ENCODE measurements at places on chromosomes 12 and 14.

DNA sequence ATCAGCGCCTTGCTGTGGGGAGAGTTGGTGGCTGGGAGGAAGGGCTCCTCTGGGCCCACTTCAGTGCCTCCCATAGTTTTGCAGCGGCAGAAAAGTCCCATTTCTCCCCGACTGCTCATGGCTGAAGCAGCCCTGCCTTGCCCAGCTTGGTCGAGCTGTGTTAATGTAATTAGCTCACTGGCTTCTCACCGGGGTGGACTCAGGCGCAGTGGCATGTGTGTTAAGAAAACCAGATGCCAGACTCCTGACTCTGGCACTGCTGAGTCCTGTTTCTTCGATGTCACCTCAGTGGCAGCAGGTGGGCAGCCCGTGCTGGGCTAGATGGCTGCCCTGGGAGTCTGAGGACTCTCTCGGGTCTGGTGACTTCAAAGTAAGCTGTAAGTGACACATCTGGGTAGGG lies 47.4 kb downstream of the CHST11 start:
- DNase-seq: no peak

- DNase-seq: no peak
These were observed 69.8 kb upstream of the ESRRB start for GRCh38 chr14:76306131-76306530.

- no peak for DNase-seq
These were observed 135.0 kb upstream of the AMIGO2 start for GRCh38 chr12:47214771-47215170.

- DNase-seq: peak; percentile 70
These were observed 2.4 kb downstream of the SINHCAF start for GRCh38 chr12:31323391-31324115.

GRCh38 chr14:100376751-100377171 lies 53.6 kb downstream of the SLC25A47 start:
- peak; percentile 83 for DNase-seq

GRCh38 chr14:77088645-77089044 lies 9.4 kb upstream of the CIPC start:
- no peak for DNase-seq

DNA sequence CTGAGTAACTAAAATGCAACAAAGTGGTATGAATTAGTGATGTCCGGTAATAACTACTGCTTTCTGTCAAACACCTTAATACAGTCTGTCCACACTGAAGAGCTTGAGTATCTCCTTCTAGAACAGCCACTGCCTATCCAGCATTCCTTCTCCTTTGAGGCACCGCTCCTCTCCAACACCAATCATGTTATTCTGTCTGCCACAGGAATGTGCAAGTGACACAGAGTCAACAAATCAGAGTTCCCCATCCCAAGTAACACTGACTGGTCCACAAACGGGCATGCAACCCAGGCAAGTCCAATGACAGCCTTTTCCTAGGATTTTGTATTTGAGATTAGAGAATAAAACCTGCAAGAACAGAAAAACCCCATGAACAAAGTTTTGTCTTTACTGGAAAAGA lies 3.8 kb downstream of the GXYLT1 start:
- peak; percentile 57 for DNase-seq

GRCh38 chr14:79638672-79639266 lies 572.5 kb downstream of the DIO2 start:
- no peak for DNase-seq

DNA sequence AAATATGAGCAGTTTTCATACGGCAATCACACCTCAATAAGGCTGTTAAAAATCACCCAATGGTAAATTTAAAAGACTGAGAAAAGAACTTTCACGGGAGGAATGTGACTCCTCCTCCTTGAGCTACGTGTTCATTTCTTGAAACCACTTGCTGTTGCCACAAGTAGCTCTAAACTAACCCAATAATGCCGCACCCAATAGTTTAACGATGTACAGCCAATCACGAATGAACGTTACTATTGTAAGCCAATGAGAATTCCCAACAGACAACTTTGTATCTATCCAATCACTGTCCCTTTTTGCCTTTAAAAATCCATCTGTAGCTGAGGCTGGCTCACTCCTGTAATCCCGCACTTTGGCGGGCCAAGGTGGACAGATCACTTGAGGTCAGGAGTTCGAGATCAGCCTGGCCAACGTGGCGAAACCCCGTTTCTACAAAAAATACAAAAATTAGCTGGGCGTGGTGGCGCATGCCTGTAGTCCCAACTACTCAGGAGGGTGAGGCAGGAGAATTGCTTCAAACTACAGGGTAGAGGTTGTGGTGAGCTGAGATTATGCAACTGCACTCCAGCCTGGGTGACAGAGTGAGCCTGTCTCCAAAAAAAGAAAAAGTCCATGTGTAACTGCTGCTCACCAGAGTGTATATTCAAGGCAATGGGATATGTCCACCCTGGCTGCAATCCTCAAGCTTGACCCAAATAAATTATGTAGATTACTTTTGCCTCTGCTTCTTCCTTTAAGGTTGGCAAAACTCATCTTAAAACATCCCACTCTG lies 24.4 kb upstream of the BTBD6 start:
- DNase-seq: no peak

DNA sequence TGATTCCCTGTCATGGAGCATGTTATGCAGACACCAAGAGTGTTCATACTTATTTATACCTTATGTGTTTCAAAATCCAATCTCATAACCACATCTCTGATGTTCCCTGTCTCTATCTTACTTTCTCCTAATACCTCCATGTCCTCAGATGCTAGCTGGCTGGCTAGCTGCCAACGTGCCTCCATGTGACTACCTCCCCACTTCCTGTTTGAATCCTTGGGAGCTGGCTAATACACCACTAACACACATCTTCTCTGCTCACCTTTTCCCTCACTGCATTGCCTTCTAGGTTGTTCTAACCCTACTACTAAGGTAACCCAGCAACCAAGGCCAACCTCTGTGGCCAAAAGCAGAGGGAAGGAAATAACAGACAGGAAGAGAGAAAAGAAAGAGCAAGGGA lies 27.3 kb downstream of the TTC5 start:
- peak; percentile 16 for DNase-seq

DNA sequence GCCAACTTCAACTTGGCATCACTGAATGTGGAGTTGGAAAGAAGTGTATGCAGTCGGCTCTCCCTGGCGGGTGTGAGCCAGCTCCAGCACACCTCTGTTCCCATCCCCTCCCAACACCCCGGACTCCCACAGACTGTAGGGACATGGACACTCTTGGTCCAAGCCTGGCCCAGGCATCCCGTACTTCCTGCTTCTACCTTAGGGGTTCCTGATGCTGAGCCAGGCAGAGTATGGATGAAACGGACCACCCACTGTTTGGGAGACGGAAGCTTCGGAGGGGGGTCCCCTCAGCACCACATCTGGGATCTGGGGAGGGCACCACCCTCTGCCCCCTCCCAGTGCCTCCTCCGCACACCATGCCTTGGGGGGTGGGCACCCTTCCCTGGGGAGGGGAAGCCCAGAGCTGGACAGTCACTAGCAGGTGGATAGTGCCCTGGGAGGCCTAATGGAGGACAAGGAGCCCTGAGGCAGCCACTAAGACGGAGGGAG lies 62.0 kb downstream of the LGMN start:
- no peak for DNase-seq

- DNase-seq: peak; percentile 28
These were observed 48.5 kb downstream of the CDC42BPB start for GRCh38 chr14:103008768-103009357.

- no peak for DNase-seq
These were observed 1127.9 kb downstream of the VRK1 start for GRCh38 chr14:97924922-97925613.

DNA sequence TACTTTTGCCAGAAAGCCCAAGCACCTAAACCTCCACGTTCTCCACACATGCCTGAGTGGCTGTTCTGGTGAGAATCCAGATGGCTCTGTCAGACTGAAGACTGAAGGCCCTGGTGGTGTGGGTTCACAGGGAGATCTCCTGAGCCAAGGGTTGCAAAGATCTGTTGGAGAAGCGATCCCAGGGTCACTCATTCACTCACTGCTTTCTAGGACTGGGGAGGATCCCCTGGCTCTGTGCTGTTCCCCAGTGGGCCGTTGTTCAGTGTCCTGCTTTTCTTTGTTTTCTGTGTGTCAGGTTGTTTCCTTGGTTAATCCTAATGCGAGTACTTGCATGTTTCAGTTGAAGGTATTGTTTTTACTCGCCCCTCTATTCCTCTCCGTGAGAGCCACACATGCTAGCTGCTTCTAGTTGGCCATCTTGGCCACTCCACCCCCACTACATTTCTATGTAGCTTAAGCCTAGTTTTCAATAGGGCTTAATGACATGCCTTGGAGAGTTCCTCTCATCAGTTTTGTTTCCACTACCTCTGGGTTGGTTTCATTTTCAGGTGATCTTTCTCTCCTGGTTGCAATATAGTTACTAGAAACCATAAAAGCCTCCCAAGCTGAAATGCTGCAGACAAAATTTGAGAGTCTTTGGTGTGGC lies 144.5 kb upstream of the SLC38A2 start:
- no peak for DNase-seq

GRCh38 chr12:70448371-70448770 lies 82.3 kb downstream of the KCNMB4 start:
- DNase-seq: no peak

DNA sequence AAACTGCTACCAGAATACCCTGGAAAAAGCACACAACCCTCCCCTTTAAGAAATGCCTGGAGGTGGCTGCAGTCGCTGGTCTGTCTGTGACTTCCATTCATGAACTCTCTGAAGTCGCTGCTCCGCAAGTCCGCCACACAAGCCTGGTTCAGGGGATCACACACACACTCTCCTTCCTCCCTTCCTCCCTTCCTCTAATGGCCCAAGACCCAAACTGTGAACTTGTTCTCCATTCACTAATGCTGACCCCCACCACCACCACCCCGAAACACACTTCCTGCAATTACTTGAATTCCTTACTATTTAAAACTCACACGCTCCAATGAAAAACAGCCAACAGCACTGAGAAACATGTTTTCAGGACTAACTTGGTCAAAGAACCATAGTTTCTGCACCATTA lies 1.0 kb upstream of the LMO3 start:
- no peak for DNase-seq

DNA sequence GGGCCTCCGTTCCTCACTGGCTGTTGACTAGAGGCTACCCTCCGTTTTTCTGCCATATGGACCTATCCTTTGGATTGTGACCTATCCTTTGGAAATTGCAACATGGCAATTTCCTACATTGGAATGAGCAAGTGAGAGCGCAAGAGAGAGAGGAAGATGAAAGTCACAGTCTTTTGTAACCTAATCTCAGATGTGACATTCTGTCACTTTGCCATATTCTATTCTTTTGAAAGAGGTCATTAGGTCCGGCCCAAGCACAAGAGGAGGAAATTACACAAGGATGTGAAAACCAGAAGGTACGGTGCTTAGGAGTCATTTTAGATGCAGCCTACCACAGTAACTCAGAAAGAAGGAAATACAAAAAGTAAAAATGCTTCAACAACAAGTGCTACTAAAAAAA lies 47.3 kb upstream of the SRP54 start:
- DNase-seq: no peak

DNA sequence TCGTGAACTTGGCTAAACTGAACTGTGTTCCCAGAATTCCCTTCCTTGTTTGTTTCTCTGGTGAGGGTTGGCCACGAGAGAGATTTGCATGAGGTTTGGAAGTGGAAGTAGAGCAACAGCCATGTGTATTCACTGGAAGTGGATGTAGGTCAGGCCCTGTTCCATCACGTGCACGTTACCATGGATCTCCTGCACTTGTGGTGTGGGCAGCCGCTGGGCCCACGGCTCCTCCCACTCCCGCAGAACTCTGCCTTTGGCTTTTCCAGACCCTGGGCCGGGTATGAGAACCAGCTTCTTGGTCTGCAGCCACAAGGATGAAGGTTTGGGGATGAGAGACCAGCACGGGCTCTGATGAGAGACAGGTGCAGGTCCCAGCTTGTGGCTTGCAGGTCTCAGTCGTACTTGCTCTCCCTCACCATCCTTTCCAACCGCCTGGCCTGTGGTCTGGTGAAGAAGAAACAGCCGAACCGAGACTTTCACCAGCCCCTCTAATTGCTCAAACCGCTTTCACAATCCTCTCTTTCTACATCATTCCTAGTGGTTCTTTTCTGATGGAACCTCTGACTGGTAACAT lies 94.9 kb downstream of the DUSP16 start:
- DNase-seq: no peak

DNA sequence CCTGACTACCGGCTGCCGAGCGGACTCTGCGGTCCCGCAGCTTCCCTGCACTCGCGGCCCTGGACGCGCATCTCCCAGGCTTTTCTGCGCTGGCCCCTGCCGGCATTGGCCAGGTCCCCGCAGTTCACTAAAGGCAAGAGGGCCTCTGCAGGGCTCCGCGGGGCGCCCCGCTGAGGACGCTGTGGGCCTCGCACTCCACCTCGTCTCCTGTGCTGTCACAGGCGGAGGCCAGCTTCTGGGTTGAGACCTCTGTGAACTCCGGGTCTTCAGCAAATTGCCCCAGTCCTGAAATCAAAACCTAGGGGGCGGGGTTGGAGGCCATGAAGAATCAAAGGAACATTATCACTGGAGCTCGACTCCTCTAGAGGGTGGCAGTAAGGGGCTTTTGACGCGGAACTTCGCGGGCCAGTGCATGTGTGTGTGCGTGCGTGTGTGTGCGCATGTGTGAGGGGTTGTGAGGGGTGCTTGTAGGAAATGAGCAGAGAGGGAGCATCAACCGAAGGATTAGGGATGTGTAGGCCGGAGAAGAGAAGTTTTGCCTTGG lies 68.5 kb upstream of the CAPRIN2 start:
- DNase-seq: peak; percentile 62

DNA sequence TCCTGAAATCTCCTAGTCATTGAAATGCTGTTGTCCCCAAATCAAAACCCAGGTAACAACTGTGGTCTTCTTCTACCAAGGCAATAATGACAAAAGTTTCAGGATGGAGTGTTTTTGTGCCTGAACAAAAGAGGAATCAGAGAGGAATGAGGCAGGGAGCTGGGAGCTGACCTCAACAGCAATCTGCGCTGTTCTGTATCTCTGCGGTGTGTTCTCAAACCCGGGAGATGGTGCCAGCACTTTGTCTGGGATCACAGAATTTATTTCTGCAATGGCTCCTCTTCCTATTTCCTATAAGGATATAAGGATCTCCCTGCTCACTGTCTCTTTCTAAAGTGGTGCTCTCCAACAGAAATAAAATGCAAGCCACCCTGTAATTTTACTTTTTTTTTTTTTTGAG lies 449 bp upstream of the GLT8D2 start:
- DNase-seq: no peak

DNA sequence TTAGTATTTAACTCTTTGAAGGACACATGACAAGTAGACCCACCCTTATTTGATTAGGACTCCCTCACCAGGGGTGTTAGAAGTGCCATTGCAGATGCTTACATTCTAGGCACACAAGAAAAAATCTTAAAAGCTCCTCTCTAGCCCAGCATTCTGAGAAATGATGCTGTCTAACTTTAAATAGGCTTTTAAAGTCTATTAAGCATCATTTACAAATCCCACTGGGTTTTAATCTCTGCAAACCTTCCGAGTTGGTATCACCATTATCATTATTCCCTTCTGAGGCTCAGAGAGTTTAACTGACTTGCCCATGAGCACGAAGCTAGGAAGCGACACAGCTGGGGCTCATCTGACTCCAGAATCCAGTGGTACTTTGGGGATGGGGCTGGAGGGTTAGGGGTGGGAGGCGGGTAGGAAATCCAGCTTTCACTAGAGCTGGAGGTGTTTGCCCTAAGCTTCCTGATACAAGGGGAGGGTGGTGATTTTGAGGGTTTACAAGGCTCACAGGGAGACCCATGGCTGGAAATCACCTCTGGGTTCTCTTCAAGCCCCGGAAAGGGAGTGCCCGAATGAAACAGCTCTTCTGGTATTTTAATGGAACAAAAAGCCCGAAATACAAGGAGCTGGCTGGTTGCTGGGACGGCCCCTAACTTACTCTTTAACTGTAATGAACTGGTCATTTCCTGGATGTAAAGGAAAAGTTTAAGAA lies 109.2 kb upstream of the FUT8 start:
- no peak for DNase-seq

GRCh38 chr12:30794591-30795409 lies 40.0 kb upstream of the CAPRIN2 start:
- peak; percentile 81 for DNase-seq

Measured in mesenchymal stem cell (in vitro differentiated cells and primary cell).